ENCODE measurements at places on chromosomes 6 and 20.

GRCh38 chr6:4773181-4773580 lies 3.0 kb upstream of the CDYL start:
- DNase-seq = no peak

GRCh38 chr6:45691426-45691825 lies 313.7 kb upstream of the SUPT3H start:
- DNase-seq = no peak

DNA sequence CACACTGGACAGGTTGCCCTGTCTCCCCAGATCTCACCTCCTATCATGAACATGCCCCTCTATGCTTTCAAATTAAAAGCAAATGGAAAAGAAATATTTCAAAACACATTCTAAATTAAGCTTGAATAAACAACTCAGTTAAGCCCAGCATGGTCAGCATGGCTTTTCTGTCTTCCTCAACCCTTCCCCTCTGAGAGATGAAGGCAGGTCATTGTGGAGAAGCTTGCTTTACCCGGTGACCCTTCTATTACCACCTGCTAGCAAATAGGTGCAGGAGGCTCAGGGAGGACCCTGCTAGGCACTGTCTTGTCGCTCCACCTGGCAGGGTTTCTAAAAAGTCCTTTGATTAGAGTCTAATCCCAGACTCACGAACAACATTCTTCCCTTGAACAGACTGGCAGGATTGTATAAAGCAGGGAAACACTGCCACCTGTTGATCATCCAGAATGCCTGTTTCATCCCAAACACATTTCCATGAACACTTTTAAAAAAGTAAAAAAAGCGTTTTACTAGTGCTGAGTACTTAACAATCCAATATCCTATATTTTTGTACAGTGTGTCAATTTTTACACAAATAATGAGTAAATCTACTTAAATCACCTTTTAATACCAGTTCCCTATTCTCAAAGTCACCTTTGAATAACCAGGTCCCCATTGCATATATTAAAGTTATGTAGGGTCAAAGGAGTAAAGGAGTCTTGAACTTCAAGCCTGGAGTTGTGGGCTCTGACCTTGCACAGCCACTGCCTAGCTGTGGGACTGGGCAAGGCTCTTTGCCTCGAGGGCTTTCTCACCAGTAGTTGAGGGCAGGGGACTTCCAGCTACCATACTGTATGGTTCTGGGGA lies 75.5 kb downstream of the GPR6 start:
- peak; percentile 9 for DNase-seq

- DNase-seq = no peak
Observed at GRCh38 chr6:12097791-12098190, 85.7 kb downstream of the HIVEP1 start.

DNA sequence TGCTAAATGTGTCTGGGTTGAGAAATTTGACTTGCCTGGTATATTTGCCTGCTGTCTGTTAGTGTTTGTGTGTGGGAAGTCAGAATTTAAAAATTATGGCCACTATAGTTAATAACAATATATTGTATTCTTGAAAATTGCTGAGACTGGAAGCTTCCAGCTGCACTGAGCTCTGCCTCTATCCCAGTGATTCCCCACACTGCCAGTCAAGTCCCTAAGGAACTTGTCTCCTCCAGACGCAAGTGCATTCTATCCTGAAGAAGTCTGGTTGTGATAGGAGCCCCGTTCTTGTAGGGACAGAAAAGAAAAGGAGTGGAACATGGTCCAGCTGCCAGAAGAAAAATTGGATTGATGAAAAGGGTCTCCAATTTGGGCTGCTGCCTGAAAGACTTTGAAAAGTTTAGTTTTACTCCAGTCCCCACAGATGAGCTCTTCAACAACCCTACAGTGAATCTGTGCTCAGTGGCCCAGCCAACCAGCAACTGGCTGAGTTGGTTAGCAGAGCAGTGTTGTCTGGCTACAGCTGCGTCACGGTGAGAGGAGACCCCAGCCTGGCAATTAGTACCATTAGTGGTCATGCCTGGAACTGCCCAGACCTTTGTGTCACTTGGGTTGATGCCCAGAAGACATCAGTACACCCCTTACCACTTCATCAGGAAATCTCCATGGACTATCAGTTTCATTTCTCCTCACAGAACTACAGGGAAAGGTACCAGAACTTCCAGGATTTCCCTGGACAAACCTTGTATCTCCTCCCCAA lies 183.1 kb upstream of the MCHR2 start:
- DNase-seq = no peak

DNA sequence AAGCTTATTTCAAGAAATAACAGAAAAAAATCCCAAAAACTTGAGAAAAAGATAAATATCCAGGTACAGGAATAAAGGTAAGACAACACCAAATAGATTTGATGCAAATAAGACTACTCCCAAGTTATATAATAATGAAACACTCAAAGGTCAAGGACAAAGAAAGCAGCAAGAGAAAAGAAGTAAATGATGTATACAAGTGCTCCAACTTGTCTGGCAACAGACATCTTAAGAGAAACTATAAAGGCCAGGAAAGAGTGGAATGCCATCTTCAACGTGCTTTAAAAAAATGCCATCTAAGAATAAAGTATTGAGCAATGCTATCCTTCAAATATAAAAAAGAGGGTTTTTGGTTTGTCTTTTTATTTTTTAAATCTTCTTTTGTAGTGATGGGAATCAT lies 54.2 kb downstream of the REV3L start:
- DNase-seq = no peak

- no peak for DNase-seq
Observed at GRCh38 chr6:90098001-90098531, 198.6 kb downstream of the BACH2 start.

DNA sequence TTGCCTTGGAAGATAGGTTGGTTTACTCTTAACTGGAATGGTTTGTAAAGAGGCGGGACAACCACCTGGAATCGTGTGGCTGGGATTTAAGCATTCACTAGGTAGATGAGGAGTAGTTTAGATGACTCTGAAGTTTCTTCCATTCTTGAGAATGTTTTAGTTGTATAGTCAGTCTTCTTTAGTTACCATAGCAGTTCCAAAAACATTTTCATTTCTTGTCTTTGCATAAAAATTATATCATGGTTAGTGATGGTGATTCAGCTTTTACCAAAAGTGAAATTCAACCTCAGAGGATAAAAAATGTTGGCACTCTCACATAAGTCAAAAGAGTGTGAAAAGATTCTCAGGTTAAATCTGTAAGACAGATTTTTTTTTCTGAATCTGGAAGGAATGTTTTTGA lies 70.3 kb downstream of the SMAP1 start:
- DNase-seq = no peak

DNA sequence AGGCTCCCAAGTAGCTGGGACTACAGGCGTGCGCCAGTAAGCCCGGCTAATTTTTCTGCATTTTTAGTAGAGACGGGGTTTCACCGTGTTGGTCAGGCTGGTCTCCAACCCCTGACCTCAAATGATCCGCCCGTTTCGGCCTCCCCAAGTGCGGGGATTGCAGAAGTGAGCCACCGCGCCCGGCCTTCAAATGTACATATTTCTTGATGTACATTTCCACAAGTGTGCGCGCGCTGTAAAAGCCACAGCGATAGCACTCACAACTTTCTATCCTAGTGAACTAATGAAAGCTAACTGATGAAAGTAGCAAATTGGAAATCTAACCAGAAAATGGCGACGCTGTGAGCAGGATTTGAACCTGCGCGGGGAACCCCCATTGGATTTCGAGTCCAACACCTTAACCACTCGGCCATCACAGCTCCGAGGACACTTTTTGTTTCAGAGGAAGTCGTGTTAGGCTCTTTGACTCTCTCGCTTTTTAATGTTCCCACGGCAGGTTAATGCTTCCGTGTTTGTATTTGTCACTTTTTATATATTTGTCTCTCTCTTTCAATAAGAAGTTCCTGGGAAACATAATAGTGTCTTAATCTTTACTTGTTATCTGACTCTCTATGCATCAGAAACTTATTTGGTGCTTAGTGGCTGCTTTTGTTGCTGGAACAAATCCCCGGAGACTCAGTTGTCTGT lies 199.4 kb upstream of the ZNF184 start:
- no peak for DNase-seq

DNA sequence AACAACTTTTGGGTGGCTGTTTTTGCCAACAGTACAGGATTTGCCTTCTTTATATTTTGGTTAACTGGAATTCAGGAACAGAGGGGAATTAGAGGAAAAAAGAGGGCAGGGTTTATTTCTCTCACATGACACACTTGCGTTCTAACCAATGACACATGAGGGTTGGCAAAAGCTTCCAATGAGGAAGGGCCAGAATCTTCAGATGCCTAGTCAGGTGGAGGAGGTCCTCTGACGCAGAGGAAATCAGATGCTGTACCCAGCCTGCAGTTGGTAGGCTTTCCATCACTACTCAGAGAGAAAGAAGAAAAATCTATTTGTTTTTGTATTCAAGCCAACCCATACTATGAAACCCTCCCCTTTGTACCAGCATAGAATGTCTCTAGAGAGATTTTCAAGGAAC lies 20.8 kb downstream of the TM9SF4 start:
- no peak for DNase-seq

DNA sequence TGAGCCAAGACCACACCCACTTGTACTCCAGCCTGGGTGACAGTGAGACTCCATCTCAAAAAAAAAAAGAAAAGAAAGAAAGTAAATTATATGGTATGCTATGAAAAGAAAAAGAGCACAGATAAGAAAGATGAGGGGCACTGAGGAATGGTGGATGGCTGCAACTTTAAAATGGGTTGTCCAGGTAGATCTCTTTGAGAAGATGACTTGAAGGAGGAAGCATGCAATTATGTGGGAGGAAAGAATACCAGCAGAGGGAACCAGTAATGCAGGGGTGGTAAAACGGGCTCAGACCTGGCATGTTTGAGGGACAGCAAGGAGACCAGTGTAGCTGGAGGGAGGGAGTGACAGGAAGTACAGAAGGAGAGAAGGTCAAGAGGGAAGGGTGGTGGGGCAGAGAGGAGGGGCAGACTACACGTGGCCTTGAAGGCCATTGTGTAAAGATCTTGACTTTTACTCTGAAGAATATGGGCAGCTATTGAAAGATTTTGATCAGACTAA lies 22.3 kb downstream of the LINC00237 start:
- no peak for DNase-seq

- no peak for DNase-seq
Observed at GRCh38 chr6:63441266-63441956, 121.6 kb upstream of the LGSN start.

GRCh38 chr6:98039443-98039842 lies 756.4 kb upstream of the MMS22L start:
- no peak for DNase-seq

DNA sequence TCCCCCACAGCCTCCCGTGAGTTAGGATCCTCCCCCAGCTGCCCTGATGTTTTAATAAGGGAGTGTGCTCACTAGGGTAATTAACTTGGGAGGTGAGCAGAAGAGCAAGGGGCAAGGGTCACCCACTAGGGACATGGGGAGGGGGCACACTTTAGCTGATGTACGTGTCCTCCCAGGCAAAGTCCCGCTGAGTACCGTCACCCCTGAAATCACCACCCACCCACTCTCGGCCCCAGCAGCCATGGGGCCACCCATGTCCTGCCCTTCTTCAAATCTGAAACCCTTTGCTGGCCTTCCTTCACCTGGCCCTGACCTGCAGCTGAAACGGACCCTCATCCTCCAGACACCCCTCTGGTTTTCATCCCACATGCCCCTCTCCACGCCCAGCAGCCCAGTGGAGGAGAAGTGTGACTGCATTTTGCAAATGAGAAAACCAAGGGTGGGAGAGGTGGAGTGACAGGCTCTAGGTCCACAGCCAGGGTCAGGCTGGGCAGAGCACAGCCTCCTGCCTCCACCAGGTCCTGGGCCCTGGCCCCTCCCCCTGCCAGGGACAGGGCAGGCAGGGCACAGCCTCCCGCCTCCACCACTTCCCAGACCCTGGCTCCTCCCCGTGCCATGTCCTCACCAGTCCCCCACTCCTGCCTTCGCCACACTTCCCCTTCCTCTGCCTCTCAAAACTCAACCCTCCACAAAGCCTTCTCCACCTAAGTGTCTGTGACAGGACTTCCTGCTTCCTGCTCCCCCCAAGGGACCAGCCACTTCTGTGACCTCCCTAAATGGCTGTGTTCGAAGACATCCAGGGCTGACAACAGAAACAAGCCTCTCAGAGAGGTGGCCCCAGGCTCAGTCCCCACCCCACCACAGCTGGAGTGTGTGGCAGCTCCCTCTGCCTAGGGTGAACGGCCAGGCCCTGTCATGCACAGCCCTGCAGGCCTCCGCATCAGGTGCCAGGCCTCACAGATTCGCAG lies 15.1 kb downstream of the ACSS1 start:
- DNase-seq = no peak

DNA sequence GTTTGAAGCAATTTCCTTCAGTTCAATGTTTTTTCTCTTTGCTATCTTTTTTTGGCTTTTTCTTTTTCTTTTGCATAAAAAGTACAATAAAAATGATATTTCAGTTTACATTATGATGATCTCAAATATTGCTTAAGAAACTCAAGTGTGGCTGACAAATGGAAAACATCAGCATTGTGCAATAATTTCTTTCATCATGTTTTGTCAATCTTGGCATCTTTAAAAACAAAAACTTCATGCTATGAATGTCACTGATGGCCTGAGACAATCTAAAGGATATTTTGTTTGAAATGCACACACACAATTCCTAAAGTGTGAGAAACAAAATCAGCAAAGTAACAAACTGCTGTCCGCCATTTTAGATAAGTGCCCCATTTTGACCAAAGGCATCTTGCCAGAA lies 13.9 kb upstream of the MTCL3 start:
- no peak for DNase-seq

- DNase-seq = no peak
Observed at GRCh38 chr20:64109831-64110391, 2.5 kb upstream of the NPBWR2 start.

DNA sequence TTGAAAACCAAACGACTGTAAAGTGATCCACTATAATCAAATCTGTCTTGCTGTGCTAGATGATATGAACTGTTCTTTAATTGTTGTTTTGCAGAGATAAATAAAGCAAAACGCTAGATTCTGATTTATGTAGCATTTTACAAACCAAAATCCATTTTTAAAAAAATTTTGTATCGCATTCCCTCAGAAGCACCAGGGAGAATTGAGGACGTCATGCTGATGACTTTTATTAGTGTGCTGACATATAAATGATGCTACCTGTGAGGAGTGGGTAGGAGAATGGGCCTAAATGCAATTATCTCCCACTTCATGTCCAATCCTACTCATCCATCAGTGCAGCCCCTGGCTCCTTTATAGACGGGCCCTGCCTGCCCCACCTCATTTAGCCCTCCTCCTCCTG lies 282.4 kb downstream of the PACRG start:
- DNase-seq = no peak

DNA sequence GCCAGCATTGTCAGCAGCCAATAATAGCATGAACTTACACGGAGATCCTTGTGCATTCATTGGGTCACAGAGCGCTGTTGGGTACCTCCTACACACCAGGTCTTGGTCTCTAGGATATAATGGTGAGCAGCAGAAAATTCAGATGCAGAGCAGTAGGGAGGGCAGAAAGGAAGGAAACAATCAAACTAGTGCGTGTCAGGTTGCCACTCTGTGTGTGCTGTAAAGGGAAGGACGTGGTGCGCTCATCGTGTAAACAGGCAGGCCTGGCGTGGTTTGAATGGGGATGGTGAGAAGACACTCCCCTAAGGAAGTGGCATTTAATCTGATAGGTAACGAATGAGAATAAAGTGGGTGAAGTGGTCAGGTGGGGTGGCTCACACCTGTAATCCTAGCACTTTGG lies 336.4 kb downstream of the CDH26 start:
- no peak for DNase-seq

GRCh38 chr6:63740709-63741108 lies 105.1 kb downstream of the PHF3 start:
- no peak for DNase-seq
